ENCODE measurements at places on chromosomes 11 and 22.

GRCh38 chr11:115885535-115886421, 381.6 kb upstream of the CADM1 start:
- DNase-seq = no peak

DNA sequence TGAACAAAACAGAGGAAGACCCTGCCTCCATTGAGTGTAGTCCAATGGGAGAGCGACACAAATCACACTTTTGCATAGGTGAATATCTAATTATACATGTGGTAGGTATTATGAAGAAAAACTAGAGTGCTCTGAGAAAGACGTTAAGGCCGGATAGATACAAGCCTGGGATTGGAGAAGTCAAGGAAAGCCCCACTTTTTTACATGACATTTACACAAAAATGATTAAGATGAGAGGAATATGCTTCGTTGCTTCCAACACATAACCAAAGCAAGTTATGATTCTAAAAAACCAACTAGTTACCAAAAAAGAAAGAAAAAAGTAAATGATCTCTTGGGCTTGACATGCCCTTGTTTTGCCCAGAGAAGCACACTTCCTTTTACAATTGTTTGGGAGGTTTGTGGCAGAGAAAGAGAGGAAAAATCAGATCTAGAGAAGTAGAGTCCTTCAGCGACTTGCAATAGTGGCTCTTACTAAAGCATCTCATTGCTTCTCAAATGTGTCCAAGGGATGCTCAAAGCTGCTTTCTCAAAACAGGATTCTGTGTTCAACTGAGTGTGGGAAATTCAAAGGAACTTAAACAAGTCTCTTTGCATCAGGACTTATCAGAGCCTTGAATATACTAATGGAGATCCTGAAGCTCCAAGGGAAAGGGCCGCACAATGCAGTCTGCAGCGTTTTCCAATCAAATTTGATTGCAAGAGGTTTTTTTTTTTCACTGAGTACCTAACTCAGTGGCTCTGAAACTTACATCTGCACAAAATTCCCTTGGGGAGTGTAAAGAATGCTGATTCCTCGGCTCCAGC, 38.8 kb downstream of the FLI1 start:
- no peak for DNase-seq

GRCh38 chr22:34847072-34847471, 218.9 kb upstream of the ISX start:
- no peak for DNase-seq

- no peak for DNase-seq
Observed at GRCh38 chr22:39706376-39707140, 136.0 kb downstream of the CACNA1I start.

GRCh38 chr11:58796333-58796732, 48.2 kb downstream of the GLYATL2 start:
- no peak for DNase-seq

- no peak for DNase-seq
Observed at GRCh38 chr11:93188726-93189125, 9.1 kb downstream of the SLC36A4 start.

- DNase-seq = peak; percentile 31
Observed at GRCh38 chr11:129323896-129324502, 51.6 kb upstream of the BARX2 start.

DNA sequence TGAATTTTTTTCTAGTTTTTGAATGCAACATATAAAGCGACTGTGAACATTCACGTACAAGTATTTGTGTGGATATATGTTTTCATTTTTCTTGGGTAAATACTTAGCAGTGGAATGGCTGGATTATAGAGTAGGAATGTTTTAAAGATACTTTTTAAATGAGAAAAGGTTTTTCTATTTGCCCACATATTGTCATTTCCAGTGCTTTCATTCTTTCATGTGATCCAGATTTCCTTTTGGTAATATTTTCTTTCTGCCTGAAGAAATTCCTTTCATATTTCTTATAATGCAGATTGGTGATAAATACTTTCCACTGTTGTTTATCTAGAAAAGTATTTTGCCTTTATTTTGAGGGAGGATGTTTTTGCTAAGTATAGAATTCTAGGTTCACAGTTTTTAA, 7.9 kb downstream of the DDB2 start:
- no peak for DNase-seq

- DNase-seq = no peak
Observed at GRCh38 chr11:27497284-27497866, 9.2 kb downstream of the LIN7C start.

DNA sequence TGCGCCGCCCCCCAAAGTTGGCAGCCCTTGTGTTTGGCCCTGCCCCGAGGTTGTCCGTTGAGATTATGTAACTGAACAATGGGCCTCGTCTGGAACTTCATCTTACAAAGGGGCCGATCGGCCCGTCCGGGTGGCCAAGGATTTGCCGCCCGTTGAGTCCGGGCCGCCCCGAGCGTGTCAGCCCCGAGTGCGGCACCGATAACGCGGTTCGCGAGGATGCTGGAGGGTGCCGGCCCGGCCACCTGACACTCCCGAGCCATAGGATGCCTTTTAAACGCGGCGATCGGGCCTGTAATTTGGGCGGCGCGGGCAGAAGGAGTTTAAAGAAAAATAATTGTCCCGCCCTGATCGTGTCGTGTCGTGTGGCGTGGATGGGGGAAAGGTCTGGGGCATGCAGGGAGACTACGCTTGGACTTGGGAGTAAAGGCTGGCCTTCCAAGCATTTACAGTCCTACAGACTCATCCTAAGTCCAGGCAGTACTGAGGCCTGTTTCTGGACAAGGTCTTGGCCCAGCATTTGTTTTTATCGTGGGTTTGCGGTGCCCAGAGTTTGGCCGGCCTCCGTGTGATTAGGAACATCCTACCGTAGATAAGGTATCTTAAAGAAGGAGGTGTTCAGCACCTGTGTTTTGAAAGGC, 1.3 kb downstream of the WEE1 start:
- DNase-seq = no peak

DNA sequence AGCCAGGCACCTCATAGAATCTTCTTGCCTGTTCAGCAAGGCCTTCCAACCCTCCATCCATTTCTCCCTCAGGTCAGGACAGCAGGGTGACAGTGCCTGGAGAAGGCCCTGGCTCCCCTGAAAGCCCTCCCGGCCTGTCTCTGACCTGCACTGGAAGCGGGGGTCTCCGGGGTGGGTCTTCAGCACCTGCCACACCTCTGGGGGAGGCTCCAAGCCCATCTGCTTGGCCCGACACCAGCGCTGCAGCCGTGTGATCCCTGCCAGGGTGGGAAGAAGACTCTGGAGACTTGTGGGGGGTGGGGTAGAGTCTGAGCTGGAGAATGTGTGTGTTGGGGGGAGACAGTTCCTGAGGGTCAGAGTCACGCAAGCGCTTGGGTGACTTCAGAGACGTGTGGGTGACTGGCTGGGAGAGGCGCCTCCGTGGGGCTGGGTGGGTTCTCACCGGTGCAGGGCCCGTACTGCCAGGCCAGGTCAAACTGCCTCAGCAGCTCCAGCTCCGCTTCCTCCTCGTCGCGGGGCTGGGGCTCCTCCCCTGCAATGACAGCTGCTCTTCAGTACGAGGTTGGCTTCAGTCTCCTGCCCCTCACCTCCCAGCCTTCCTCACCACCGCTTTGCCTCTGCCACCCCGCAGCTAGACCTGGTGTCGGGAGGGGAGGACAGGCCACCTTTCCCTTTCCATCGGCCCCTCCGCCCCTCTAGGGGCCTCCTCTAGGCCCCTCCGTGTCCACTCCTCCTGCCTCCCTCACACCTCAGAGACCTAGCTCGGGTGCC, 615 bp downstream of the POLD4 start:
- no peak for DNase-seq

GRCh38 chr11:27367881-27368280, 4.9 kb upstream of the CCDC34 start:
- no peak for DNase-seq

- DNase-seq = no peak
Observed at GRCh38 chr11:111725621-111726020, 40.6 kb downstream of the PPP2R1B start.

- DNase-seq = no peak
Observed at GRCh38 chr11:90593099-90593498, 370.2 kb upstream of the CHORDC1 start.
